ENCODE measurements at places on chromosomes 2 and 18. TPM values are rescaled to one million over a fixed set of nuclear protein-coding genes. Genes with fewer than 3 reads are reported as not detected.

CD8B2 gene
- 0.36 TPM for total RNA-seq

ZSWIM2 gene
- total RNA-seq, result not detected

CHRNG gene
- not detected for total RNA-seq

CREG2 gene
- not detected for total RNA-seq

- H3K4me1 ChIP-seq, result no peaks in the 10 kb centered on the region
- DNase-seq, result no peak
- no peaks in the 10 kb centered on the region for H3K27me3 ChIP-seq
Observed at GRCh38 chr2:163934131-163934530, 198.3 kb upstream of the FIGN start.

DNA sequence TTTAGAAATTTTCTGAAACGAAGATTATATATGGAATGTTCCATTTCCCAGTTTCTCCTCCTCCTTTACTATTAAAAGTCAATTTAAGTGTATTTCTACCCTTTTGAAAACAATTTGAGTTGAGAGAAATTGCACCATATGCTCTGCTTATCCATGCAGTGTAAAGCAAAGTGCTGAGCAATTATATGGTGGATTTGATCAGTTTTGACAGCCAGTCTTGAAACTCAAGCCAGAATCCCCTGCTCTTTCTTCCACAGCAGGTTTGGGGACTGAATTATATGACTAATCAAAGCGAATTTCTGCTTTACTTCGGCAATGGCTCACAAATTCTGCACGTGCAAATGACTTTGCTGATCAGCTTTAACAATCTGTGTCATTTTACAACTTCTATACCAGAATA lies 1183.6 kb downstream of the LRP1B start:
- DNase-seq, result no peak
- no peaks in the 10 kb centered on the region for H3K4me1 ChIP-seq
- no peak overlapping the region for H3K27ac ChIP-seq
- H3K36me3 ChIP-seq, result no peaks in the 10 kb centered on the region
- H3K27me3 ChIP-seq, result no peaks in the 10 kb centered on the region
- no peak overlapping the region for H3K4me3 ChIP-seq

GRCh38 chr2:66683599-66683998 lies 248.7 kb downstream of the MEIS1 start:
- H3K4me3 ChIP-seq, result no peak overlapping the region
- H3K27me3 ChIP-seq, result no peaks in the 10 kb centered on the region
- no peak overlapping the region for H3K27ac ChIP-seq
- no peaks in the 10 kb centered on the region for H3K36me3 ChIP-seq
- no peaks in the 10 kb centered on the region for H3K4me1 ChIP-seq

- no peaks in the 10 kb centered on the region for H3K27me3 ChIP-seq
- no peak overlapping the region for H3K4me3 ChIP-seq
- H3K4me1 ChIP-seq, result no peaks in the 10 kb centered on the region
Observed at GRCh38 chr2:195022508-195022830, 634.6 kb upstream of the SLC39A10 start.

GRCh38 chr18:47601581-47602272 lies 328.7 kb downstream of the SMAD2 start:
- no peak overlapping the region for H3K4me3 ChIP-seq
- no peak for DNase-seq
- H3K27ac ChIP-seq, result no peak overlapping the region
- H3K4me1 ChIP-seq, result no peaks in the 10 kb centered on the region
- no peaks in the 10 kb centered on the region for H3K36me3 ChIP-seq

All from natural killer cell (primary cell).